ENCODE measurements at places on chromosomes 16 and 17.

DNA sequence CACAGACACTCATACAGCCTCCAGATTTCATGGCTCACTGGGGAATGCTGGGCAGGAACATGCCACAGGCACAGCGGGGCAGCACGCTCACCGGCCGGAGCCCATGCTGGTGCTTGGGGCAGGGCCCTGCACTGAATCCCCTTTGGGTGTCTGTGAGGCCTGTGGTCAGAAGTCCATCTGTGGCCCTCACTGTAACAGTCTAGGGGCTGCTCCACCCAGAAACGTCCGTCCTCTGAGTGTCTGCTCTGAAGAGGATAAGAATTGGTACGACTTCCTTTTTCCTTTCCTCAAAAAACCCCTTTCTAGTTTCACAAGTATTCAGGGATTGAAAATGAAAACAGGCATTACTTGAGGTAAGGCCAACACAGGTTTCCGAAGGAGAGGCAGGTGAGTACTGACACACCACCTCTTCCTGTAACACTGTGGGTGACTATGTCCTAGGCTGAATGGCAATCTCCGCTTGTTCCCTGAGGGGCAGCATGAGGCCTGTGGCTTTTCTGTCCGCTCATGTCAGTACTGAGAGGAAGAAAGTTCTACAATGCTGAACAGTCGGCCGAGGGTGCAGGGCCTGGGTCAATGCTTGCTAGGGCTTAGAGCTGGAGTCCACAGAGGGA, 42.5 kb downstream of the TMEM11 start:
- no peak for DNase-seq

DNA sequence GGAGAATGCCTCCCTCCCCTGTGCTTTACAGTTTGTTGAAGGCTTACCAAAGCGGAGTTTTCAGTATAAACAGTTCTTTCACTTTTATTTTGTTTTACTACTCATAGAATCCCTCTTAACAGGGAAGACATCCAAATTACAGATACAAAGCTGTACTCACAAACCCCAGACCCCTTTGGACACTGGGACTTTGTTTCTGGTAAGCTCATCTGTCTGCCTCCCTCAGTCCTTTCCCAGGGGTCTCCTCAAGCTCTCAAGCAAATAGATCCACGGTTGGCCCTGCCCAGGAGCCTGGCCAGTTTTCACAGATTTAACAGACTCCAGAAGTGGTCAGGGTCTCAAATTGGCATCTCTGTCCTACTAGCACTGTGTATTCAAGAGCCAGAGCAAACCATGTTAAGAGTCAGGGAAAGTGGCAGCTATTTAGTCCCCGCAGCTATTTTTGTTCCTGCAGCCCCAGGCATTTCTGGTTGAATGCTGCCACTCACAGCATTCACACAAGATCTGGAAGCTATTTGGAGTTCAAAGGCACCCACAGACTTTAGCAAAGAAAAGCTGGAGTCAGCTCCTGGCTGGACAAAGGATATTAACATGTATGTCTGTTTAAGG, 54.2 kb downstream of the TMEM100 start:
- no peak for DNase-seq

DNA sequence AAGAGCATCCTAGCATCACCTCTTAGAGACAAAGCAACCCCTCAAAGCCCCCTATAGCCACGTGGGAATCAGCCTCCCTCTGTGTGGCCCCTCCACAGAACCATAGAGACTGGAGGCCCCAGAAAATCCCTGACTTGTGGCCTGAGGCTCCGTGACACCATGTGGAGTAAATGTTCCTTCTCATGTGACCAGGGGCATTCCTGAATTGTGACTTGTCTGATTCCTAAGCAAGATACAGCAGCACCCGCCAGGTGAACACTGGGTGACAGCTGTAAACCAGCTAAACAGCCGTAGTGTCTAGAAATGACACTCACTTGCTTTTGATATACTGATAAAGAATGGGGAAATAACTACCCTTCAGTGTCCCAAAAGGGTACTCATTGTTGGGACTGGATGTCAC, 79.0 kb downstream of the DYNLRB2 start:
- no peak for DNase-seq

- DNase-seq: no peak
Observed at GRCh38 chr16:74192281-74192797, 104.3 kb upstream of the PSMD7 start.

GRCh38 chr17:45091778-45092425, 30.8 kb downstream of the NMT1 start:
- DNase-seq: no peak

DNA sequence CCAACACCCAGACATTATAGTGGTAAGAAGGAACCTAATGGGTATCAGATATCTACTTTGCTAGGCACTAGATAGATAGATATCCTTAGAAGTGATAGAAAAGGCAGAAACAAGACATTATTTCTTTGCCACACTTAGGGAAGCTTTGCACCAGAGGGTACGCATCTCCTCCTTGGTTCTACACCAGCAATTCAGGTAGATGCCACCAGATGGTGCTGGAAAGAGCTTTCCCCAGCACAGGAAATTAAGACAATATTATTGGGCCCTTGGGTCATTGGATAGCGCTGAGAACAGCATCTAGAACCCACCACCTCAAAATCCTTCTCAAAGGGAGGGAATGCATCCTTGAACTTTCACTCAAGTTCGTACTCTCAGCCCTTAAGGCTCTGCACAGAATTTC, 173.8 kb upstream of the CCL2 start:
- no peak for DNase-seq
